GM10248 (cell line): ENCODE measurements at places on chromosomes 1 and 21.

GRCh38 chr1:55063577-55063942 lies 24.2 kb downstream of the PCSK9 start:
- no peak for DNase-seq

GRCh38 chr1:64572222-64572900 lies 102.4 kb downstream of the CACHD1 start:
- no peak for DNase-seq

DNA sequence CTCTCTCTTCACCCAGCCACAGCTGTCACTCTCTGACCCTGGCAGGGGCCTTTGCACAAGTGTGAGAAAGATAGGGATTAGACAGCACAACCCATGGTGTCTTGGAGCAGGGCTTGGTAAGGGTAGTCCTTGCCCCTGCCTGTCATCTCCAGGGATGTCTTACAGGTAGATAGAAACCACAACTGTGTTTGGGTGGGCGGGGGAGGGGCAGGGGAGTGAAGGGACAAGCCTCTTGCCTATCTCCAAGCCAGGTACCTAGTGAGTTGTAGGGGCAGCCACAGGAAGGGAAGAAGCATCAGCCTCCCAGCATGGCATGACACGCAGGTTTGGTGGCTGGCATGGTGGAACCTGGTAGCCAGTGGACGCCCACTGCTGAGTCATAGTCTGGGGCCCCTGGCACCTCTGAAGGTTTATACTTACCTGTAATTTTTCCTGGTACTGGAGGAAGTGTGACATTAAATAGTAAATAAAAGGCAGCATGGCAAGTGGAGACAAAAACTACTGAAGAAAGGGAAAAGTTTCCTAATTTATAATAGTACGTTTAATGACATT lies 97.5 kb downstream of the CLEC20A start:
- no peak for DNase-seq

DNA sequence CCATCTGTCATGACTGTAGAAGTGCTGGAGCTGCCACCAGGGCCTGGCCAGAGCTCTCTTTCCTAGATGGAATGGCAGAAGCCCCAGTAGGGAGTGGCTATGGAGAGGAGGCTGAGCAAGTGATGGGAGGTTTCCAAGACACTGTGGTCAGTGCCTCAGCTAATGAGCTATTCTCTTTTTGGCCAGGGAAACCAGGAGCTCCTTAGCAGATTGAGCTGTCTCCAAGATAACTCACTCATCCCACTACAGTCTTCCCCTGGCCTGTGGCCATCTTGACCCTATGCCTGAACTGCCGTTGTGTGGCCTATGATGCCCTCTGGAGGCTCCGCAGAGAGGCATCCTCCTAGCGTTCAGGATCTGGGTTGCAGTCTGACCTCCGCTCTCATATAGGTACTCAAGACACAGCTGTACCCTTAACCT lies 60.5 kb downstream of the ERI3 start:
- no peak for DNase-seq

- DNase-seq = no peak
Measured at GRCh38 chr1:64171797-64172281, 31.6 kb upstream of the UBE2U start.

DNA sequence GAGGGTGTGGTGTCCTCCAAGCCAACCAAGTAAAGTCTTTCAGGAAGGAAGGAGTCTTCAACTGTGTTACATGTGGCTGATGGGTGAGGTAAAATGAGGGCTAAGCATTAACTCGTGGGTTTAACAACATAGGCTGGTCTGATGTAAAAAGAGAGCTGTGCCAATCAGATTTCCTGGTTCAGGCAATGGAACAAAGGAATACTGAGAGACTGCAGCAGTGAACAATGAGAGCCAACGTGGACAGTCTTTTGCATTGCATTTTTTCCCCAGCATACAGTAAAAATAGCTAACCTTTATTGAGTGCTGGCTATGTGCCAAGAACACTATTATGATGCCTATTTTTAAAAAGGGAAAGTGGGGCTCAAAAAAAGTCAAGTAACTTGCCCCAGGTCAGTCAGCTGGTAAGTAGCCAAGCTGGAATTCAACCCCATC lies 31.1 kb downstream of the DLGAP3 start:
- no peak for DNase-seq

GRCh38 chr1:63523738-63524137 lies 413 bp downstream of the EFCAB7 start:
- DNase-seq = no peak

DNA sequence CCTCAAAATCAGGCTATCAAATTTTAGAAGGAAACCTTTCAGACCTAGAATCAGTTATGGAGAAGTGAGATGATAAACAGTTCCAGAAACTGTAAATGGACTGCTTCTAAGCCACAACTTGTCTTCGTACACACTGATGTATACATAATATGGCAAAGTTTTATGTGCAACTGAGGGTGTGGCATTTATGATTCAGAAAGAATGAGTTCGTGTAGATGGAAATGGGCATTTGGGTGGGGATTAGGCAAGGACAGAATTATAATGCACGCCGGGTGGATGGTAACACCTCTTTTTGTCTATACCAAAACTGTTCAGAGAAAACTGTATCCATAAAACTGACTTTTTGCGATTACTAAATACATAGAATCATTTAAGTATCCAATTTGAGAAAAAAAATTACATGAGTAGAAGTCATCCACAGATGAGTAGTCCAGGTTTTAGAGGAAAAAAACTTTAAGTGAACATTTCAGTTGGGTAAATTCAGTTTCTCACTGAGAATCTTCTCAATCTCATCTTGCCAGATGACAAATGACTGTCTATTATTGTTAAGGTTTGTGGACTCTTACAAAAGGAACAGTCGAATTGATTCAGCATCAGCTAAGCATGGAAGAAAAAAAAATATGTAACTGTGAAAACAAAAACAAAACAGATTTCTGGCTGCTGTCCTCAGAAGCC lies 22.5 kb downstream of the ERRFI1 start:
- no peak for DNase-seq

DNA sequence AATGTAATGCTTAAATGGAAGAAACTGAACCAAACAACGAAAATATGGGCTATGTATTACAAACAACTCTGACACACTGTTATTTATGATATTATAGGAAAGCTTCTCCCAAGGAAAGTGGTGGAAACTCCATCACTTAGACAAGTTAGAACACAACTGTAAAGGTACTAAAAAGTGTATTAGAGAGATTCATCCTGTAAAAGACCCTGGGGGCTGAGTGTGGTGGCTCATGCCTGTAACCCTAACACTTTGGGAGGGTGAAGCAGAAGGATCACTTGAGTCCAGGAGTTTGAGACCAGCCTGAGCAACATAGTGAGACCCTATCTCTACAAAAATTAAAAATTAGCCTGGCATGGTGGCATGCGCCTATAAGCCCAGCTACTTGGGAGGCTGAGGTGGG lies 7.4 kb upstream of the UBE4B start:
- no peak for DNase-seq

DNA sequence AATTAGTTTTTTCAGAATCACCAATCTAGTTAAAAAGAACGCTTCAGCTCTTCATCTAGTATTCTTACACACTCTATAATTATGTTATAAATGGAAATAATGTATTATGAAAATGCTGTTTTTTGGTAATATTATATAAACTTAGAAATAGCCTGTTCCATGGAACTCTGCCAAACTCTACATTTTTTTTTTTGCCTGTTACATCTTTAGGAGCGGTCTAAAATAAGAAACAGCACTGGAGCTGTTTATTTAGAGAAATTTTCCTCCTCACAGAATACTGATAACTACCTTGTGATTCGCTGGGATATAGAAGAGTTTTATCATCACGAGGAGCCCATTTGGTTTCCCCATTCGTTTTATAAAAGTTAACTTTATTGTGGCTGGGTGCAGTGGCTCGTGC lies 58.5 kb downstream of the PKN2 start:
- DNase-seq = no peak

GRCh38 chr1:100277866-100278265 lies 11.8 kb downstream of the RTCA start:
- DNase-seq = no peak

DNA sequence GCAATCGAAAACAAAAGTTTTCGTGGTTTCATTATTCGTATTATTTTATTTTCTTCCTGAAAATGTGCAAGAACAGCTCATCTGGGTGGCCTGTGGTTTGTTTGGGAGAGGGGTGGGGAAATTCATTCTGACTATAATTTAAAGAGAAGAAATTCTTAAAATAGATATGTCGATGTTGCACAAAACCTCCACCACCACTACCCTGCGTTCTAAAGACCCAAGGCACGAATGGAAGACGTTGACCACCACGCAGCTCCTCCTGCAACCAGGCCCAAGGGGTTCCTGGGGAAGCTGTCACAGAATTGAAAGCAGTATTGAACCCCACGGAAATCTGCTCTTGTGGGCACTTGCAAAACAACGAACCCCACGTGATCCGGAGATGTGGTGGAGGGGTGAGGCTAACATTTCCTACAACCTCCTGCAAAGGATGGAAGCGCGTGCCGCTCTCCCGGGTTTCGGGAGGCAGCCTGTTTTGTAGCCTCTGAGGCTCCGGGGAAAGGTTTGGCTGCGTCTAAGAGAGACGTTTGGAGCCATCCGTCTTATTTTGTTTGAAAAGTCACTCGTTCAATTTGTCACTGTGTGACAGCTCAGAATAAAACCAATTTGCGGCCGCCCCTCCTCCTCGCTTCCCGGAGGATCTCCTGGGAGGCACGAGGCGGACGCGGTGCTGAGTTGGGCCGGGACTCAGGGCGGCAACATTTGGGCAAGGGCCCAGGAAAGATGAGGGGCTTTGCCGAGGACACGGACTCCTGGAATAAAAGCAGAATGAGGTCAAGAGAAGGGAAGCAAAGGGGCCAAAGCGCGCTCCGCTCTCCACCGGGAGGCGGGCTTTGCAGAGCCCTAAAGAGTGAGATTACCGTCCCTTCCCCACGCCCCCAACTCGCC lies 810 bp upstream of the HLX start:
- DNase-seq = peak; percentile 27

DNA sequence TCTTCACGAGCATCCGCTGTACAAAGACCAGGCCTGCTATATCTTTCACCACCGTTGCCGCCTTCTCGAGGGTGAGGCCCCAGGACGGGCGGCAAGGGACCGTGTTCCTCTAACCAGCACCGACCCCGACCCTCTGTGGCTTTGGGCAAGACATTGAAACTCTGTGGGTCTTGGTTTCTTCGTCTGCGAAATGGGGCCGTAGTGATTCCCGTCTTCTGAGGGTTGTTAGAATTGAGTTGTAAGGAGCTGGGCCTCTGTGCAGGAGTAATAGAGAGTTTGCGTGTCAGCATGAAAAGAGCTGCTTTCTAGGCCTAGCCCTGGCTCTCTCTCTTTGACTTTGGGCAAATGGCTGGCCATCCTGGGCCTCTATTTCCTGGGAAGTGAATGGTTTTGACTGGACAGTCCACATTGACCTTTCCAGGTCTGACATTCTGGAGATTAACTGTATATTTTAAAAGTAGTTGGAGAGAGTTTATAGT lies 591 bp downstream of the MRPL37 start:
- no peak for DNase-seq

DNA sequence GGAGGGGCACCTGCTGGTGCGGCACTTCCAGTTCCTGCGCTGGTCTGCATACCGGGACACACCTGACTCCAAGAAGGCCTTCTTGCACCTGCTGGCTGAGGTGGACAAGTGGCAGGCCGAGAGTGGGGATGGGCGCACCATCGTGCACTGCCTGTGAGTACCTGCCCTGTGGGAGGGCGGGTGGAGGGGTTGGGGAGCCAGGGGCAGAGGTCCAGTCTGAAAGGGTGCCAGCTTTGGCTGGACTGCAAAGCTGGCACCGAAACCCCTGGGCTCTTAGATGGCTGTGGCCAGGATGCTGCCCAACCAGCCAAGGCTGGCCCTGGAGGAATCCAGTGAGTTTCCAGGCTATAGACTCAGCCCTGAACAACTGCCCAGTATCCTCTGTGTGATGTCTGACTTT lies 87.3 kb downstream of the PTPRU start:
- no peak for DNase-seq

- no peak for DNase-seq
Measured at GRCh38 chr1:79055856-79056255, 49.3 kb upstream of the ADGRL4 start.

- DNase-seq = no peak
Measured at GRCh38 chr1:160412028-160412362, 11.6 kb downstream of the VANGL2 start.

GRCh38 chr1:161478985-161479384 lies 26.3 kb upstream of the FCGR2A start:
- no peak for DNase-seq

DNA sequence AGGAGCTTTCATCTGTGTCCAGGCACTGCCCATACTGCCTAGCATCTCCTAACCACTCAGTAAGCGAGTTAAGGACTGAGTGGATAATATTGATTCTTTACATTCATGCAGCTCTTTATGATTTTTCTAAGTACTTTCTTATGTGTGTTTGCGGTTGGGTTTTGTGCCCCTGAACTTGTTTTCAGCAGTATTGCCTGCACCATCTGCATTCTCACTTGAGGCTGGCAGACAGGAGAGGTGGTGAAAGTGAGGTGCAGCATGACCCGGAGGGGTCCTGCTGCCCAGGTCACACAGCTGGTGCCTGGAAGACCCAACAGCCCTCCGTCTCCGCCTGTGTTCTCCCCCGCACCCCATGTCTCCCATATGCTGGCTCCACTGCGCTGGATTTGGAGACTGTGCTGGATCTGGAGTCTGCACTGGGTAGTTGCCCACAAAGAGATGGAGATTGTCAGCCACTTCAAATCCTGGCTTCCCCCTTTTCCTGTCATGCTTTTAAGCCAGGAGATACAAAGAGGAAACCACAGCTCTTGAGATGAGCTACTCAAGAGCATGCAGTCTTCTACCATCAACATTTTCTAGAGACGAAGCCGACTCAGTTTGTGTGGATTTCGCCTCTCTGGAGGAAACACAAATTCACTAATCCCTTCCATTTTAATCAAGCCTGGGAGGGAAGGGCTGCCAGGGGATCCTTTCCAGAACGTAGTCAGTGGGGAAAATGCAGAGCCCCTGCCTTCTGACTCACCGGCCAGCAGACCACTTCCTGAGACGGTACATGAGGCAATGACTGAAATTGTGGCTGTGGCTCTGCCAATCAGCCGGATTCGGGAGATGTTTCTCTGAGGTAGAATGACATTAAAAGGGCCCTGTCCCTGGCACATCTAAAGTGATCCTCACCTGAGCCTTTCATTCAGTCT lies 71.7 kb upstream of the ANGPTL1 start:
- no peak for DNase-seq

DNA sequence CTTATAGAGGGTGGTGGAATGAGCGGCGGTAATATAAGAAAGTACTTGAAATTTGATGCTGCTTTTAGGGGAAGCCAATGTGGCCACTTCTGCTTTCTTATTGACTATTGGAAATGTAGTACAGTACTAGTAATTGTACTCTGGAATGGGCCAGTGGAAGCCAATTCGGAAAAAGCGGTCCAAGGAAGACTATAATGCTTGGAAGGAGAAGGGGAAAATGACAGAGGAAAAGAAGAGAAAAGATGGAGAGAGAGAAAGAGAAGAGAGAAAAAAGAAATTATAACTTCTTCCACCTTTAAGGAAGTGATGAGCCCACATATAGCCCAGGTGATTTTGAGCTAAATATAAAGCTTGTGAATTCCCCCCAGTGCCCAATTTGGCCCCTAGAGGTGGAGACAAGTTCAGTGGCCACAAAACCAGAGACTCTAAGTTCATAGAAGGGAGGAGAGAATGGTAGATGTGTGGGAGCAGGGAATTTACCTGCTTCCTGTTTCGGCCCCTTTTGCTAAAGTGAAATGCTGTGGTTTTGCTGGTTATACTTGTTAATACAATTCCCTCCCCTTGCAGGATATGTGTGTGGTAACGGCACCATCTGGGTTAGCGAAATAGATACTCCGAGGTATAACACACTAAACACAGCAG lies 35.7 kb upstream of the DUSP10 start:
- peak; percentile 64 for DNase-seq
